Activated CD4-positive, alpha-beta T cell treated with anti-CD3 and anti-CD28 coated beads for 36 hours (primary cell): ENCODE measurements at places on chromosomes 7 and 10. TPM values are rescaled to one million over a fixed set of nuclear protein-coding genes. Genes with fewer than 3 reads are reported as not detected.

MCM10 gene
- total RNA-seq = 86.2 TPM

WNT16 gene
- not detected for total RNA-seq

RPP38 gene
- total RNA-seq = 27.1 TPM

GRCh38 chr7:139714163-139714901, 63.5 kb downstream of the HIPK2 start:
- no peak overlapping the region for H3K4me3 ChIP-seq
- H3K4me1 ChIP-seq = peaks cover 4% of the 10 kb centered on the region

- H3K4me3 ChIP-seq = peak overlapping the region; percentile 37
- DNase-seq = peak; percentile 78
- H3K36me3 ChIP-seq = no peaks in the 10 kb centered on the region
- H3K27ac ChIP-seq = peak overlapping the region; percentile 91
- H3K4me1 ChIP-seq = peaks cover 51% of the 10 kb centered on the region
- H3K27me3 ChIP-seq = no peaks in the 10 kb centered on the region
Observed at GRCh38 chr7:142482891-142483658, 225.2 kb upstream of the PRSS58 start.

- H3K4me1 ChIP-seq = no peaks in the 10 kb centered on the region
- H3K36me3 ChIP-seq = no peaks in the 10 kb centered on the region
- DNase-seq = no peak
- H3K27ac ChIP-seq = no peak overlapping the region
- H3K4me3 ChIP-seq = no peak overlapping the region
- H3K27me3 ChIP-seq = peaks cover 5% of the 10 kb centered on the region
Observed at GRCh38 chr10:34434119-34434594, 380.9 kb downstream of the PARD3 start.

- no peak overlapping the region for H3K27ac ChIP-seq
- H3K36me3 ChIP-seq = no peaks in the 10 kb centered on the region
- peaks cover 35% of the 10 kb centered on the region for H3K4me1 ChIP-seq
Observed at GRCh38 chr10:9228771-9229170, 1174.3 kb downstream of the GATA3 start.

GRCh38 chr10:80455461-80456349, 1.6 kb downstream of the TSPAN14 start:
- peak; percentile 20 for DNase-seq
- H3K36me3 ChIP-seq = peaks cover 19% of the 10 kb centered on the region
- H3K4me1 ChIP-seq = peaks cover 54% of the 10 kb centered on the region
- no peaks in the 10 kb centered on the region for H3K27me3 ChIP-seq
- H3K27ac ChIP-seq = peak overlapping the region; percentile 98

- H3K27me3 ChIP-seq = no peaks in the 10 kb centered on the region
- H3K27ac ChIP-seq = no peak overlapping the region
- peaks cover 3% of the 10 kb centered on the region for H3K4me1 ChIP-seq
- DNase-seq = no peak
- H3K4me3 ChIP-seq = no peak overlapping the region
Observed at GRCh38 chr7:66642186-66642585, 13.5 kb downstream of the KCTD7 start.

GRCh38 chr10:72418679-72419078, 64.0 kb upstream of the DNAJB12 start:
- H3K27ac ChIP-seq = no peak overlapping the region
- no peak for DNase-seq
- H3K4me3 ChIP-seq = no peak overlapping the region
- H3K36me3 ChIP-seq = peaks cover 42% of the 10 kb centered on the region
- H3K27me3 ChIP-seq = no peaks in the 10 kb centered on the region

- no peak overlapping the region for H3K4me3 ChIP-seq
- DNase-seq = no peak
- H3K4me1 ChIP-seq = no peaks in the 10 kb centered on the region
- peaks cover 2% of the 10 kb centered on the region for H3K36me3 ChIP-seq
- H3K27ac ChIP-seq = no peak overlapping the region
- H3K27me3 ChIP-seq = no peaks in the 10 kb centered on the region
Observed at GRCh38 chr10:99770408-99771045, 11.9 kb upstream of the ABCC2 start.

DNA sequence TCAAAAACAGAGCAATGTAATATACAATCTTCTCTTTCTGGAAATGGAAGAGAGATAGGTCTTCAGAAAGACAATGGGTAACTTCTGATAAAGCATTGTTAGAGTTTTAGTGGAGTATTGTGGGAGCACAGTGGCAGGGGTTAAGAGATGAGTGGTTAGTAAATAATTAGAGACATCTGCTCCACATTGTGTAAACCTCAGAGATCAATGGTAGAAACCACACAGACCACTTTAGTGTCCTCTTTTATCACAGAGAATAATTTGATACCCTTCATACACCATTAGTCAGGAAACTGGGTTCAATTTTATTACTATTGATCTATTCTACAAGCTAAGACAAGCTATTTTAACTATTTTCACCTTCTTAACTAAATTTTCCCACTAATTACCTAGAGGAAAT, 35.9 kb upstream of the MAGI2 start:
- H3K27ac ChIP-seq = no peak overlapping the region
- H3K36me3 ChIP-seq = no peaks in the 10 kb centered on the region
- H3K27me3 ChIP-seq = no peaks in the 10 kb centered on the region
- no peak for DNase-seq

SLC39A12 gene
- not detected for total RNA-seq

ZNF488 gene
- total RNA-seq = 0.75 TPM

PTPRN2 gene
- 0.51 TPM for total RNA-seq

DNA sequence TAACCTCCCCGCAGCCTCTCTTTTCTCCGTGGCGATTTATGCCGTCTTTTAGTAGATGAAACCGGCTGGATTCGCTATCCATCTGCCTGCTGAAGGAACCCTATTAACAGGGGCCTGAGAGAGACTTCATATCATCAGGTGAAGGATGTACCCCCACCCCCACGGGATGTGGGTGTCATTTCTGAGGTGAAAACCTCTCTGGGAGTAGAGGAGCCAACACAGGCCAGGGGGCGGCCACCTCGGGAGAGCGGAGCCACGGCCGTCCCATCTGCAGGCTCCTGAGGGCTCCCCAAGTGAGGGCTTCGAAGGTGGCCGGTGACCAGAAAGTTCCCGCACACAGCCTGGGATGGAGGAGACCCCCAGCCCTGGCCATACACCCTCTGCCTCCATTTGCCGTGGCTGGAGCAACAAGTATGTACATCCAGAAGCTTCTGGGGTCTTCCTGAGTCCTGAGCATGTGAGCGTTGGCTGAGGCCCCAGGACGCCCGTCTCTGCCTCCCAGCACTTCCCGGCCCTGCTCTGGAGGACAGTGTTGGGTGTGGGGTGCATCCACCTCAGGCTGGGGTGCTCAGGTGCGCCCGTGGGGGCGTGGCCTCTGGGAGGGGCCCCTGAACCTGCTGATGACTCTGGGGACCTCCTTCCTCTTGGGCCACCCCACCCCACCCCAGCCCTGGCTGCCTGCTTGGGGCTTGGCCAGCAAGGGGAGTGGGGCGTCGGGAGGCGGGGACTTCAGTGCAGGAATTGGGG, 84.7 kb downstream of the NKX6-2 start:
- H3K4me1 ChIP-seq = no peaks in the 10 kb centered on the region
- peaks cover 30% of the 10 kb centered on the region for H3K36me3 ChIP-seq
- no peak for DNase-seq
- H3K4me3 ChIP-seq = no peak overlapping the region
- no peak overlapping the region for H3K27ac ChIP-seq

PGAM2 gene
- not detected for total RNA-seq

WDFY4 gene
- 0.07 TPM for total RNA-seq

TPK1 gene
- 16.6 TPM for total RNA-seq

SAMD9L gene
- total RNA-seq = 19.6 TPM

DNA sequence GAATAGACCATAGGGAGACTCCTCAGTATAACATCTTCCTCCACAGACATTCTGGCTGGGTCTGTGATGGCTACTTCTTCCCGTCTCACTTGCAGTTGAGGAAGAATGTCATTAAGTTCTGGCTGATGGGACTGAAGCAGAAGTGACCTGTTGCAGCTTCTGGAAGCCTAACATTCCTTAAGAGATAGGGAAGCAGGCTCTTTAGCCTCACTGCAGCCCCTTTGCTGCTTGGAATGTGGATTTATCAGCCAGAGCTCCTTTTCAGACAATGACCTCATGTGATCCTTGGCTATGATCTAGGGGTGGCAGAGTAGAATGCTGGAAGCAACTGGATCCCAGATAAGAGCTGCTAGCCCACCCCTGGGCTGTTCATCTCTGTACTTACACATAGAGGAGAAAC, 142.5 kb downstream of the RNF216 start:
- no peak overlapping the region for H3K27ac ChIP-seq
- DNase-seq = no peak
- no peaks in the 10 kb centered on the region for H3K27me3 ChIP-seq
- H3K36me3 ChIP-seq = peaks cover 34% of the 10 kb centered on the region
- no peak overlapping the region for H3K4me3 ChIP-seq

- H3K27ac ChIP-seq = no peak overlapping the region
- H3K4me1 ChIP-seq = no peaks in the 10 kb centered on the region
- H3K27me3 ChIP-seq = peaks cover 15% of the 10 kb centered on the region
- no peaks in the 10 kb centered on the region for H3K36me3 ChIP-seq
- DNase-seq = no peak
- no peak overlapping the region for H3K4me3 ChIP-seq
Observed at GRCh38 chr10:133166828-133167692, 7.0 kb downstream of the KNDC1 start.

DNA sequence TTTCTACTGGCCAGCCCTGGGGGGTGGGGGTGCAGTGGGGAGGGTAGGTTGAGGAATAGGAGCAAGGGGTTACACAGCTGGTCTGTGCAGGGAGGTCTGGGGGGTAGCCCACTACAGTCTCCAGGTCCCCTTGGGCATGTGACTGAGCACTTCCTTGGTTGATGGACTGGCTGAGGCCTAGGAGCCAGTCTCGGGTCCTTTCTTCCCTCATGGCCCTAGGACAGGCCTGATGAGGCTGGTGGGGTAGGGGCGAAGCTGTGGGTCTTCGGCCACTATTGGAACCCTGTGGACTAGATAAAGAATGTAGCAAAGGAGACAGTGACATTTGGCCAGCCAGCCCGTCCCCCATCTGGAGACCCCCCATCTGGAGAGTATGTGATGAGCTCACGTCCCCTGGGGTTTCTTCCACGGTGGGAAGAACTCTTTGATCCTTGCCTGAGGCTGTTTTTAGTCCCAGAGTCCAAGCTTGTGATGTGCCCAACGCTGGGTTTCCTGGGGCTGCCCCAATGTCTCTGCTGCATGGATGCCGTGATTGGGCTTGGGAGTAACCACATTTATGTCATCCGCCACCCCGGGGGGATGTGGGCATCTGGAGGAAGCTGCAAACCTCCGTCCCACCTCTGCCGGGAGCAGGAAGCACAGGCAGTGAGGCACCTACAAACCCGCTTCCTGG, 20.7 kb downstream of the FAM241B start:
- H3K27me3 ChIP-seq = no peaks in the 10 kb centered on the region
- no peak overlapping the region for H3K27ac ChIP-seq
- H3K36me3 ChIP-seq = no peaks in the 10 kb centered on the region
- peaks cover 13% of the 10 kb centered on the region for H3K4me1 ChIP-seq
- no peak overlapping the region for H3K4me3 ChIP-seq

- H3K4me1 ChIP-seq = no peaks in the 10 kb centered on the region
- peak; percentile 9 for DNase-seq
- H3K27me3 ChIP-seq = peaks cover 28% of the 10 kb centered on the region
- H3K27ac ChIP-seq = no peak overlapping the region
- H3K36me3 ChIP-seq = no peaks in the 10 kb centered on the region
Observed at GRCh38 chr7:42763137-42763551, 148.7 kb downstream of the C7orf25 start.

- DNase-seq = no peak
- H3K4me1 ChIP-seq = peaks cover 2% of the 10 kb centered on the region
- H3K27me3 ChIP-seq = no peaks in the 10 kb centered on the region
- H3K4me3 ChIP-seq = no peak overlapping the region
- no peak overlapping the region for H3K27ac ChIP-seq
Observed at GRCh38 chr10:62154231-62154630, 114.4 kb downstream of the RTKN2 start.

DNA sequence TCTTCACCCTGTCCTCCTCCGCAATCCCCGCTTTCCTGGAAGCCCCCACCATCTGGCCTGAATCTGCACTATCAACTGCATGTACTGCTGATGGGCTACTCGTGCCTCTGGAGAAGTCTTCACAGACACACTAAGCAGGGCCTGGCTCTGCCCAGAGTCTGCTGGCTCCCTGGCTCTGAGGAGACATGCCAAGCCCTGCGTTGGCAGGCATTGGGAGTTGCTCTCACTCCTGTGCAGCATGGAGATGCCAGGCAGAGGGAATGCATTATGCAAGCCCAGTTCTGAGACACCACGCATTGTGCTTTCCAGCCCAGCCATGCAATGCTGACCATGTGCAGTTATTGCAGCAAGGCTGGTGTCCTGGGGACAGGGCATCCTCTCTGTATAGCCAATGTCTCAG, 314.6 kb downstream of the CXCL12 start:
- no peaks in the 10 kb centered on the region for H3K27me3 ChIP-seq
- H3K27ac ChIP-seq = no peak overlapping the region
- no peak for DNase-seq
- no peaks in the 10 kb centered on the region for H3K36me3 ChIP-seq
- H3K4me3 ChIP-seq = no peak overlapping the region

DNA sequence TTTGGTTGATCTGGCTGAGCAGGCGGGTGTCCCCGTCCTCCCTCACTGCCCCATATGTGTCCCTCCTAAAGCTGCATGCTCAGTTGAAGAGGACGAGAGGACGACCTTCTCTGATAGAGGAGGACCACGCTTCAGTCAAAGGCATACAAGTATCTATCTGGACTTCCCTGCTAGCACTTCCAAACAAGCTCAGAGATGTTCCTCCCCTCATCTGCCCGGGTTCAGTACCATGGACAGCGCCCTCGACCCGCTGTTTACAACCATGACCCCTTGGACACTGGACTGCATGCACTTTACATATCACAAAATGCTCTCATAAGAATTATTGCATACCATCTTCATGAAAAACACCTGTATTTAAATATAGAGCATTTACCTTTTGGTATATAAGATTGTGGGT, 26.9 kb upstream of the TRIM56 start:
- H3K27ac ChIP-seq = no peak overlapping the region
- peak; percentile 73 for DNase-seq
- peaks cover 2% of the 10 kb centered on the region for H3K4me1 ChIP-seq
- no peak overlapping the region for H3K4me3 ChIP-seq
- H3K36me3 ChIP-seq = no peaks in the 10 kb centered on the region
- peaks cover 31% of the 10 kb centered on the region for H3K27me3 ChIP-seq

GRCh38 chr10:44949915-44950314, 9.7 kb upstream of the RASSF4 start:
- no peaks in the 10 kb centered on the region for H3K27me3 ChIP-seq
- no peaks in the 10 kb centered on the region for H3K36me3 ChIP-seq
- no peak for DNase-seq
- no peak overlapping the region for H3K4me3 ChIP-seq

POU6F2 gene
- total RNA-seq = not detected
